ENCODE measurements at places on chromosomes 7 and 10.

DNA sequence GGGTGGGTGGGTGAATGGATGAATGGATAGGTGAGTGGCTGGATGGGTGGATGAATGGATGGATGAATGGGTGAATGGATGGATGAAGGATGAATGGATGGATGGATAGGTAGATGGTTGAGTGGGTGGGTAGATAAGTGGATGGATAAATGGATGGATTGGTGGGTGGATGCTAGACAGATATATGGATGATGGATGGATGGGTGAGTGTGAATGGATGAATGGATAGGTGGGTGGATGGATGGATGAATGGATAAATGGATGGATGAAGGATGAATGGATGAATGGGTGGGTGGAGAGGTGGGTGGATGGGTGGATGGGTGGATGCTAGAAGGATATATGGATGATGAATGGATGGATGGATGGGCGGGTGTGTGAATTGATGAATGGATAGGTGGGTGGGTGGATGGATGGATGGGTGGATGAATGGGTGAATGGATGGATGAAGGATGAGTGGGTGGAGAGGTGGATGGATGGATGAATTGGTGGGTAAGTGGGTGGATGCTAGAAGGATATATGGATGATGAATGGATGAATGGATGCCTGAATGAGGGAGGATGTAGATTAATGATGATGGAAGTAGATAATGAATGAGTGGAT lies 20.4 kb downstream of the ELFN1 start:
- no peak for DNase-seq

- no peak for DNase-seq
Measured at GRCh38 chr7:115153769-115154477, 232.0 kb downstream of the MDFIC start.

- no peak for DNase-seq
Measured at GRCh38 chr7:40879941-40880543, 745.2 kb downstream of the SUGCT start.

DNA sequence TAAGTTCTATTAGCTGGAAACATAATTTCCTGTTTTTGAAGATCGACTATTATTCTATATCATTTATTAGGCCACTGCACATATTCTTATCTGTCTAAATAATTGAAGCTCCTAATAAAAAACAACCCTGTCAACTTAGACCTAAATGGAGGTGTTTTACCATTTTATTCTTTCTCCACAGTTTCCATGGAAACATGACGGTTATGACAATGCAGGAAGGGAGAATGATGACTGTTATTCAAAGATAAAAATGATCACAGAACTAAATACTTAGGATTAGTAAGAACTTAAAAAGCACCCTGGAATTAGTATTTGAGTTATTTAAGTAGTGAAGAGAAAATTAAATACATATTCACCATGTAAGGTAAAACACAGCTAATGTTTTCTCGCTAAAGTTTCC lies 119.9 kb upstream of the DKK1 start:
- DNase-seq: no peak

DNA sequence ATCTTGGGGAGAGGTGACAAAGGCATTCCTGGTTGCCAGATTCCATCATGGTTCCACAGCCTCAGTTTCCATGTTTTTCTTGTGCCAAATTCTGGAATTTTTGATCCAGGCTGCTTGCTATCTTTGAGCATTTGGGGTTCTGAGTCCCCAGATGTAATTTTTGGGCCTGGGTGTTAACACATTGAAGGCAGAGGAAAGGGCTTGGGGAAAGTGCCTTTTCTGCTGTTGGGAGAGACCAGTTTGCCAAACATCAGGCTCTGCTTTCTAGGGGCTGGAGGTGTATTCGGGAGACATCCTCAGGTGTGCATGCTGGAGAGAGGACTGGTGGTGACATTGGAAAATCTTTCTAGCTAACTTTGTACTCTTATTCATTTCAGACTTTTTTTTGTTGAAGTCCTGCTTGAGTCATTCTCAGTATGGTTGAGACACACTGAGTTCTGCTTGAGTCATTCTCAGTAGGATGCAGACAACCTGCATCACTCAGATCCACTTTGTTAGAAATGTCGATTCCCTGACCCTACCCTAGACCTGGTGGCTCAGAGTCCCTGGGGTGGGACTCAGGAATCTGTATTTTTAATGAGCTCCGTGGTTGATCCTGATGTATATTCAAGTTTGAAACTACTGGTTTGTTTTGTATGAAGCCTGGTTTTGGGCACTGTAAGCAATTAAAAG lies 101.0 kb downstream of the LRMDA start:
- no peak for DNase-seq

DNA sequence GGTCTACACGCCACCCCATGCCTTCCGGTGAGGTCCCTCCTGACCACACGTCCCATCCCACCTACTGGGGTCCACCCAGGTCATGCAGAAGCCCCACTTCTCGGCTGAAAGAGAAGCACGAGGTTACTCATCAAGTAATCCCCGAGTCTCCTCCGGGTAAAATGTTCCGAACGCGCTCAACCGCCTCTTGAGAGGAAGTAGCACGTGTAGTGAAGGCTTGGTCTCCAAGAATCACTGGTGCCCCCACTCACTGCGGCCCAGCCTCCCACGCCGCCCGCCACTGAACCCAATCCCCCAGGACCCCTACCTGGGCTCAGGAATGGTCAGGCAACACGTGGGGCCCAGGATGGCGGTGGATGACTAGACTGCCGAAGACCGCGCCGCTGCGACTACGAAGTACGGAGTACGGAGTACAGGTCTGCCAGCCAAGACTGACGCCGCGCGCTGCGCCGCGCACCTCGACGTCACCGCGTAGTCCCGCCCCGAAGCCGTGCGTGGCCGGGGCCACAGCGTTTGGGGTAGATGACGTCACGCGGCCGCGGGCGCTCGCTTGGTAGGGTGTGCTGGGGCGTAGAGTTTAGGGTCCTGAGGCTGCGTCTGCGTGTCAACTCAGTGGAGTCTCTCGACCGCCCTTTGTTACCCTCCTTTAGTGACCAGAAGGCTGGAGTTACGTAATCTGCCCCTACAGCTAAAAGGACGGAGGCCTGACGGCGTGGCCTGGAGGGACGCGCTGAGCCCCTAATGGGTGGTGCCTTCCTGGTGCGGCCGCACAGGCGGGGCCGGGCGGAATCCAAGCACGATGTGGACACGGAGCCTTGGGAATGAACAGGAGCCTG lies 7.6 kb upstream of the MYO1G start:
- peak; percentile 97 for DNase-seq

DNA sequence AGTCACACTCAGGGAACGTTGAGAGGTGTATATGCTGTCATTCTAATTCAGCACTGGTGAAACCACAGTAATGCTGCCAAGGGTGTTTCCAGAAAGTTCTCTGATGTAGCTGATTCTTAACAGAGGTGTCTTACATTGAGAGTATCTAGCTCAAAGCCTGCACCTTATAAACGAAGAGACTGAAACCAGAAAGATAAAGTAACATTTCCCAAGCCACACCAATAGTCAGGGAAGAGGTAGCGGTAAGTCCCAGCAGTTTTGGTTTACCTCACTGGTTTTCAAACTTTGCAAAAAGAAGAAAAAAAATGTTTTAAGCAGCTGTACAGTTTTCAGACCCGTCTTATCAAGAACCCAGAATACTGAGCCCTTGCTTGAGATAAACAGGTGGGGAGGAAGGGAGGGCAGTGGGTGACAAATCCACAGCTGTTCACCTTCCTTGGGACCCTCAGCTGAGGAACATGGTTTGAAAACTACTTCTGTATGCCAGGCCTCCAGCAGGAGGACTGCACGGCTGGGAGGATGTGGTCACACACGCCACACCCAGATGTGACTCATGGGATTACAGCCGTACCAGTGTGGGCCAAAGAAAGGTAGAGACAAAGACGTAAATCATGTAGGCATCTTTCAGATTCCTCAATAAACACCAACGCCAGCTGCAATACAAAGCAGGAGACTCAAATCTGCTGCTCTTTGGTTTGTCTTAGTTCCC lies 63.9 kb upstream of the GSDME start:
- DNase-seq: no peak

GRCh38 chr7:70571961-70572360 lies 560.0 kb upstream of the GALNT17 start:
- DNase-seq: no peak

- DNase-seq: no peak
Measured at GRCh38 chr7:1931256-1931950, 261.3 kb downstream of the ELFN1 start.

Measured in glutamatergic neuron (in vitro differentiated cells).